ENCODE measurements at places on chromosomes 1 and 21. TPM values are rescaled to one million over a fixed set of nuclear protein-coding genes. Genes with fewer than 3 reads are reported as not detected.

DNA sequence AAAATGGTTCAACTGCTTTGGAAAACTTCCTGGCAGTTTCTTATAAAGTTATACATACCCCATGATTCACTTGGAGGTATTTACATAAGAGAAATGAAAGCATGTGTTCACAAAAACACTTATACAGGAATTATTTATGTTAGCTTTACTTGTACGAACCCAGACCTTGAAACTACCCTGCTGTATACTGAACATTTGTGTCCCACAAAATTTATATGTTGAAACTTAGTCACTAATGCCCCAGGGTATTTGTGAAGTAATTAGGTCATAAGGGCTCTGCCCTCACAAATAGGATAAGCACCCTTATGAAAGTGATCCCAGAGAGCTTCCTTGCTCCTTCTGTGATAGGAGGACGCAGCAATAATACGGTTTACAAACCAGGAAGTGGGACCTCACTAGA is 42.7 kb upstream of the B3GALT2 start:
- no peak overlapping the region for H3K27ac ChIP-seq
- no peak overlapping the region for H3K4me3 ChIP-seq
- no peaks in the 10 kb centered on the region for H3K27me3 ChIP-seq
- H3K4me1 ChIP-seq: no peaks in the 10 kb centered on the region
- H3K36me3 ChIP-seq: peaks cover 10% of the 10 kb centered on the region

DNA sequence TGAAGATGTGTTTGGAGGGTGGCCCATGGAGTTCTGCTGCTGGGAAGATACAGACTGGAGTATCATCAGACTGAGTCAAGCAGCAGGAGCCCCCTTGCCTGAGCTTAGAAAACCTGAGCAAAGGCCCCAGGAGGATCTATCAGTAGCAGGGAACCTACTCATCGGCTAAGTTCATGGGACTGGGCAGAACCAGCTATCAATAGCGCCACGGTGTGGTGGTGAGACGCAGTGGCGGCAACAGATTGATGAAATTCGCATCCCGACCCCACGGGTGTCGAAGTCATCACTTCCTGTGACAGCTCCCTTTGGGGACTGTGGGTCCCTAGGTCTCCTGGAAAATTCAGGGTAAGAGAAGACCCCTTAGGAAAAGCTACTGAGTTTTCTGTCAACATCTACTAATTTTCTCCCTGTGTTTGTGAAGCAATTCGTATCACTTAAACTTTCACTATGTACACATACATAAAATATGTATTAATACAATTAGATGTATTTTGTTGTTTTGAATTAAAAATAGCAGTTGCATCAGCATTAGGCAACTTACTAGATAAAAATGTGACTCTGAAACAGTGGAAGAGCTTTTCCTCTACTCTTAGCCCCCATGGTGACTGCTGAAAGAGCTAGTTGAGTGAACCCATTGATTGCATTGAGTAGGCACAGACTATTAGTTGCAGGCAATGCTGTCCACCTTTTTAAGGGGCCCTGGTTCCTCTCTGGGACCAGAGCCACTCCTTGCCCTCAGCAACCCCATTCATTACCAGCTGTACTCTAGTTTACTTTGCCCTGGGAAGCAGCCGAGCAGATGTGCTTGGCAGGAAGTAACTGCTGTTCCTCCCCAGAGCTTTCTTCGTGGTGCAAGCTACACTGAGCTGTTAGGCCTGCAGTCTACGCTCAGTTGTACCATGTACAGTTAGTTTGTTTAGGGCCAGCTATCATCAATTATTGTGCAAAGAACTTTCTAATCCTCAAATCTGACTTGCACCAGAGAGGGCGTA is 7.3 kb upstream of the CACNA1S start:
- no peak for DNase-seq
- no peaks in the 10 kb centered on the region for H3K36me3 ChIP-seq
- H3K27me3 ChIP-seq: no peaks in the 10 kb centered on the region

NR1I3 gene
- total RNA-seq: not detected

BMP8B gene
- total RNA-seq: 0.12 TPM

DNA sequence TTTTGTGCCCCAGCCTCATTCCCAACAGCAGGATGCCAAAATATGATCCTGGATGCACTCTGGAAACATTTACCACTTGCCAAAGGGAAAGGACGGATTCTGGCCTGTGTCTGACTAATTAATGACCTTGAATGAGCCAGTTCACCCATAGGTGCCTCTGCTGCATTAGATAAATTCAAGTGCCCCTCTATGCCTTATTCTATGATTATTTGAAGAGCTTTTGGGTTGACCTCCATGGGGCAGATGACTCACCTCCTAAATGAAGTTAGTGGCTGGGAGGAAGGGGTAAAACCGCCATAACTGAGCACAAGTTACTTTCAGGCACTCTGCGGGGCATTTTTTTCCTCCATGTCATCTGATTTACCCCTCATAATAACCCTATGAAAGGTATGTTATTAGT is 98.1 kb downstream of the CLIC6 start:
- H3K4me1 ChIP-seq: no peaks in the 10 kb centered on the region
- no peak overlapping the region for H3K27ac ChIP-seq
- no peaks in the 10 kb centered on the region for H3K36me3 ChIP-seq
- no peak overlapping the region for H3K4me3 ChIP-seq
- no peak for DNase-seq

DNA sequence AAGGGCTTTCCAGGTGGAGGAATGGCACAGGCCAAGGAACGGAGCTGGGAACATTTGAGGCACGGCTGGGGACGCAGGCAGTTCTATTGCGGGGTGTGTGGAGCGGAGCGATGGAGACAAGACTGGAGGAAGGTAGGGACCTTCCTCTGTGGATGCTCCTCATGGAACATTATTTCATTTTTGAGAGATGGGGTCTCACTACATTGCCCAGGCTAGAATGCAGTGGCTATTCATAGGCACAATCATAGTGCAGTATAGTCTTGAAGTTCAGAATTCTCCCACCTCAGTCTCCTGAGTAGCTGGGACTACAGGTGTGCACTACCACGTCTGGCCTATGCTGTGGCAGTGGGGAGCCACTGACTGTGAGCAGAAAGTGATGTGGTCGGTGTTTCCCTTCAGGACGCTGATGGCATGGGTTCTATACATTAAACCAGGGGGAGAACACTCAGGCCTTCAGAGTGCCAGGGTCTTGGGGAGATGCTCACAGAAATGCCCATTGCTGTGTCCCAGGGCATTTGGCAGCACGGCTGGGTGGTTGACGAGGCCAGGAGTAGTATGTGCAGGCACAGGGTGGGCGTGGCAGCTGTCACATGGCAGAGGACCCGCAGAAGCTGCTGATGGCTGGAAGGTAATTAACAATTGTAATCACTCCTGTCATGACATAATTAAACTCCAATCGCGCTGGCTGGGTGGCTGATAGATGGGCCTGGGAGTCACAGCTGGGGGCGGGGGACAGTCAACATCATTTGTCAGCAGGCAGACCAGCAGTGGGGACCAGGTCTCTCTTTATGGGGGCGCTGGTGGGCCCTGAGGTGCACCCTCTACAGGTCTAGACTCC is 40.8 kb upstream of the ACOT11 start:
- no peak overlapping the region for H3K4me3 ChIP-seq
- DNase-seq: no peak
- H3K27me3 ChIP-seq: no peaks in the 10 kb centered on the region
- H3K27ac ChIP-seq: no peak overlapping the region

Measured in gastrocnemius medialis (tissue), 4 donors.